ENCODE measurements at places on chromosomes 13 and 19. TPM values are rescaled to one million over a fixed set of nuclear protein-coding genes. Genes with fewer than 3 reads are reported as not detected.
A peak's percentile ranks its signal among the peaks of the same experiment; 100 is the strongest.

DNA sequence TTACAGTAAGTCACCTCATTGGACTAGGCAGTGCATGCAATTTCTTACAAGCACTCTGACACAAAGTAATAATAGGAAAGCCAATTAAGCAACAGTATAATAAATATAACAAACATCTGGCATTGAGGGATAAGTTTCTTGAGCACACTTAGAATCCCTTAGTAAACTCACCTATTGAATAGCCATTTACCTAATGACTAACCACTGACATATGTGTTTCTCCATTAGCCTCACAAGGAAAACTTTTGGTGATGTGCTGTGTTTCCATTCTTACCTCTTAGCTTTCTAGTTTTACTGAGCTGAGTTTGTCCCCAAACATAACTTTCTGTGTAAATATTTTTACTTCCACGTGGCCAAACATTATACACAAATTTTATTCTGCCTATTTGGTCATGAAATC, 47.4 kb upstream of the PCDH9 start:
- no peak overlapping the region for H3K27ac ChIP-seq
- no peak for DNase-seq
- no peak overlapping the region for H3K4me3 ChIP-seq
- no peaks in the 10 kb centered on the region for H3K27me3 ChIP-seq

Gene ICAM5
- total RNA-seq, result 22.9 TPM

Gene SLC17A7
- total RNA-seq, result 1.6 TPM

DNA sequence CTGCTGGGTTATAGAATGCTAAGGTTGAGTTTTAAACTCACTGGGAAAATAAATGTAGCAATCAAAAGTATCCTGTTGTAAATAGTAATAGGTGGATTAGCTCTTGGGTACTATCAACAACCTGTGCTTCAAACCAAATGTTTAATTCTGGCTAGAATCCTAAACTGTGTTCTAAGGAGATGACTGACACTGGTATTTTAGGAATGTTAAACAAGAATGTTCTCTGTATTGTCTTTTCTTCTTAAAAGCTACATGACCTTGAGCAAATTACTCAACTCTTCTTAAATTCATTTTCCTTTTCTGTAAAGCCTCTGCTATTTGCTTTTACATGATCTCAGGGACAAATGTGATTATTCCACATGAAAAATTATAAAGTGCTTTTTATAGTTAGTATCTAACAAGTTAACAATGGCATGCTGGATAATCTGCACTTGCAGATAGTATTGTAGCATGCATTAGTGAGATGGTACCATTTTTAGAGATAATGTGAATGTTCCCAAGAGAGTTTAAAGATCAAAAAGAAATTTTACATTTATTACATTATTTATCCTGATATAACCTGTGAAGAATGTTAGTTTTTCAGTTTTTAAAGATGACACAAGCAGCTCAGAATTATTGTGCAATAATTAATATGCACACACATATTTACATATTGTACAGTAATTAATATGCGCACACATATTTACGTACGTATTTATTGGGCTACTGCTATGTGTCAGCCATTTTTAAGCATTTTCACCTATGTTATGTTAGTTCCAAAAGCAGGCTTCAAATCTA, 13.6 kb upstream of the EPSTI1 start:
- DNase-seq, result peak; percentile 71
- no peaks in the 10 kb centered on the region for H3K36me3 ChIP-seq
- H3K27ac ChIP-seq, result peak overlapping the region; percentile 80
- H3K27me3 ChIP-seq, result no peaks in the 10 kb centered on the region
- H3K4me1 ChIP-seq, result peaks cover 9% of the 10 kb centered on the region

GRCh38 chr13:108281901-108282300, 12.4 kb downstream of the TNFSF13B start:
- no peaks in the 10 kb centered on the region for H3K4me1 ChIP-seq
- DNase-seq, result no peak
- H3K27ac ChIP-seq, result no peak overlapping the region

Gene ZNF773
- total RNA-seq, result 34.2 TPM

GRCh38 chr13:86856991-86857390, 814.2 kb upstream of the SLITRK5 start:
- no peak overlapping the region for H3K27ac ChIP-seq
- no peaks in the 10 kb centered on the region for H3K4me1 ChIP-seq
- no peak for DNase-seq

DNA sequence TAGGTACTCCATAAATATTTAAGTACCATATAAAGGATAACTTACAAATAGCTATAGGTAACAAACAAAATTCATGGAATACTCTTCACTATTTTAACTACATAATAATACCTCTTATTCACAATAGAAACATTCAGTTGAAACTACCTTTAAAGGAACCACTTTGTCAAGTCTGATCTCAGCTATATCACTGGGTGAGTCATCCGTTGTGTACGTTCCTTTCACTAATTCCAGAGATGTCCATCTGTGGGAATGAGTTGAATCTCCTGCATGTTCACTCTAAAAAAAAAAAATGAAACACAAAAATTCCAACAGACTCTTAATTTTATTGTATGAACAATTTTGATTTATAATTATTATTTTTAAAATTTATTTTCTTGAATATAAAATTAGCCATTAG, 149.4 kb upstream of the FBXL3 start:
- H3K36me3 ChIP-seq, result peaks cover 38% of the 10 kb centered on the region
- H3K4me1 ChIP-seq, result no peaks in the 10 kb centered on the region
- no peaks in the 10 kb centered on the region for H3K27me3 ChIP-seq
- no peak overlapping the region for H3K27ac ChIP-seq

All from cardiac muscle cell (in vitro differentiated cells and primary cell).